ENCODE measurements at places on chromosomes 11 and 22.

GRCh38 chr11:102930451-102930850 lies 25.1 kb downstream of the MMP13 start:
- DNase-seq, result no peak

- no peak for DNase-seq
Observed at GRCh38 chr11:8096575-8096974, 15.6 kb downstream of the TUB start.

GRCh38 chr22:16914006-16914405 lies 88.8 kb upstream of the XKR3 start:
- DNase-seq, result no peak

DNA sequence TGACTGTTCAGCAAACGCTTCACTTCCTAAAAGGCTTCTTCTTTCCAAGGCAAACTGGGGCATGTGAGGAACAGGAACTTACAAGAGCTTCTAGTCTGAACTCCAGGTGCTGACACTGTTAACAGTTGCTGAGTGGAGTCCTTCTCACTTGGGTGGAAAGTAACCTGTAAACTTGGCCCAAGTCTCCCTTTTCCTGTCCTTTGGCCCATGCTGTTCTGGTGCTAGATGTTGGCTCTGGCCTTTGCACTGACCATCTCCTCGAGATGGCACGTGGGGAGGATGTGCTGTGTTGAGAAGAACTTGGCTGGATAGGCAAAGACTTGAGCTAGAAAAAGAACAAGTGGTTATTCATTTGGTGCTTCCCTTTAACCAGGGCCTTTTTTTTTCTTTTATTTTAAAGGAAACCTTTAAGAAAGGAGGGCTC lies 53.6 kb downstream of the PTPRJ start:
- no peak for DNase-seq

DNA sequence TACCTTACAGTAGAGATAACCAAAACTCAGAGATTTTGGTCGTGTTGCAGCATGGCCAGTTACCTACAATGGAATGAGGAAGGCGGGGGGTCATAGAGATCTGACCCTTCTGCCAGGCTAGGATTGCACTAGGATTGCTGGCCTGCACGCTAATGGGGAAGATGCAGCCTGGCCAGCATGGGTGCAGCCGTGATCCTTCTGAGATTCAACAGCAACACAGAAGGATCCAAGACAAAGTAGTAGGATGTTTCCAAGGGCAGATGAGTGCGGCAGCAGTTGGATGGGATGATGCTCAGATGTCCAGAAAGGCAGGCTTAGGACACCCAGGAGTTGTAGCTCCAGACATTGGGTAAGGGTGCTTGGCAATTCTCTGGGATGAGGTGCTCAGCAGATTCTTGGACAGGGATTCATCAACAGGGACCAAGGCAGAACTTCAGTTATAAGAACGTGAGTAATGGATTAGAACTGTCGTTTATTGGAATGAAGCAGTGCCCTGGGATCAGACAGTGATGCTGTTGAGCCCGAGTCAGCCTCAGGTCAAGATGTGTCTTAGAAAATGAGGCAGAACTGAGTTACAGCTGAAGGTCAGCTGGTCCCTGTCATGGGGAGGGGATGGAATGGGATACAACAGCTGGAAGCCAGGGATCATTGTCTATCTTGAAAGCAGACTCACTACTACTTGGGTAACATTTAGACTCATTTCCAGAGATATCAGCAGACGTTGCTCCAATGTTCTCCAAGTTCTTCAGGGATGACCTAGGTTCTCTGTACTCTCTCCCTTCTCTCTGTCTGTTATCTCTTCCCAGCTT lies 71.0 kb downstream of the PARVA start:
- no peak for DNase-seq

Measured in effector memory CD8-positive, alpha-beta T cell (primary cell).